Activated naive CD4-positive, alpha-beta T cell treated with anti-CD3 and anti-CD28 coated beads for 36 hours (primary cell): ENCODE measurements at places on chromosomes 1 and 21. TPM values are rescaled to one million over a fixed set of nuclear protein-coding genes. Genes with fewer than 3 reads are reported as not detected.

DNA sequence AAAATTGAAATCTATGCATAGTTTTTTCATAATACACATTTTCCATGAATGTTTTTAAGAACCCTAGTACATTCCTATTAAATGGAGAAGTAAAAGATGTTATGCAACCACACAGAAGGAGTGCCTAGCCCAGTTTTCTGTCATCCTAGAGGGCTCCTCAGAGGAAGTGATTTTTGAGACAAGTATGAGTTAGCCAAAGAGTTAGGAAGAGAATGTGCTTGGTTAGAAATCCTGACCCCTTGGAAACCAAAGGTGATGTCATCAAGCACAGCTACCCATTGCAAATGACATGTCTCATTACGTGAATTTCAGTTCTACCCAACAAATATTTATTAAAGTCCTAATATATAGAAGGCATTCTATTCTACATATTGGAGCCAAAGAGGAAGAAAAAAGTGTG, 88.9 kb upstream of the TNFSF4 start:
- DNase-seq, result no peak

The SPATA1 gene
- 1.8 TPM for total RNA-seq

The ADAMTS5 gene
- total RNA-seq, result not detected

The AMPD1 gene
- not detected for total RNA-seq

- DNase-seq, result no peak
These were observed 723.9 kb downstream of the PTPRU start for GRCh38 chr1:29960156-29960755.

The UQCRHL gene
- total RNA-seq, result 1.7 TPM

The VSIG8 gene
- total RNA-seq, result not detected
